ENCODE measurements at places on chromosomes 4 and X.

- no peak for DNase-seq
- no peak overlapping the region for H3K4me3 ChIP-seq
- no peak overlapping the region for H3K27ac ChIP-seq
- H3K4me1 ChIP-seq: no peaks in the 10 kb centered on the region
Measured at GRCh38 chrX:149374751-149375150, 130.4 kb downstream of the IDS start.

- DNase-seq: no peak
- no peak overlapping the region for H3K27ac ChIP-seq
- no peaks in the 10 kb centered on the region for H3K36me3 ChIP-seq
Measured at GRCh38 chr4:188960411-188961093, 821.3 kb downstream of the TRIML1 start.

GRCh38 chr4:142035566-142035965, 399.2 kb downstream of the IL15 start:
- no peaks in the 10 kb centered on the region for H3K4me1 ChIP-seq
- no peak overlapping the region for H3K27ac ChIP-seq
- no peak overlapping the region for H3K4me3 ChIP-seq
- H3K36me3 ChIP-seq: no peaks in the 10 kb centered on the region
- DNase-seq: no peak

- H3K36me3 ChIP-seq: no peaks in the 10 kb centered on the region
- no peaks in the 10 kb centered on the region for H3K27me3 ChIP-seq
- no peak overlapping the region for H3K4me3 ChIP-seq
- H3K4me1 ChIP-seq: no peaks in the 10 kb centered on the region
Measured at GRCh38 chr4:147599769-147600168, 17.4 kb upstream of the TMEM184C start.

- no peak for DNase-seq
- H3K4me3 ChIP-seq: peak overlapping the region; percentile 68
Measured at GRCh38 chr4:108172231-108172752, 3.6 kb upstream of the LEF1 start.

GRCh38 chrX:107571296-107571998, 56.9 kb upstream of the PRPS1 start:
- H3K4me1 ChIP-seq: no peaks in the 10 kb centered on the region
- H3K4me3 ChIP-seq: no peak overlapping the region
- H3K36me3 ChIP-seq: no peaks in the 10 kb centered on the region
- no peaks in the 10 kb centered on the region for H3K27me3 ChIP-seq
